ENCODE measurements at places on chromosomes 6 and 20.

DNA sequence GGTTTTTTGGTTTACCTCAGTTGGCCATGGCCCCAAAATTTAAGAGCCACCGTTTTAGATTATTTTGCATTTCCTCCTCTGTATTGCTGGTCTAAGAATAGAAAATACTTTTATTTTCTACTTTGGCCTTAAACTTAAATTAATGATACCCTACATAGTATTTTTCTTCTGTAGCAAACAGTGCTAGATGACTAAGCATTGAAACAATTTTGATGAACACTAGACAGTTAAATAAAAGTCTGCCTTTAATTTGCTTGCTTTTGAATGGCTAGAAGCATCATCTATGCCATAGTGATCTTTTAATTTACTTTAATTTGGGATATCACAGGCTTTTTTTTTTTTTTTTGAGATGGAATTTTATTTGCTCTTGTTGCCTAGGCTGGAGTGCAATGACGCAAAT is 106.4 kb downstream of the CD109 start:
- no peaks in the 10 kb centered on the region for H3K27me3 ChIP-seq
- no peaks in the 10 kb centered on the region for H3K4me1 ChIP-seq
- no peak overlapping the region for H3K27ac ChIP-seq
- H3K36me3 ChIP-seq, result no peaks in the 10 kb centered on the region
- no peak overlapping the region for H3K4me3 ChIP-seq

DNA sequence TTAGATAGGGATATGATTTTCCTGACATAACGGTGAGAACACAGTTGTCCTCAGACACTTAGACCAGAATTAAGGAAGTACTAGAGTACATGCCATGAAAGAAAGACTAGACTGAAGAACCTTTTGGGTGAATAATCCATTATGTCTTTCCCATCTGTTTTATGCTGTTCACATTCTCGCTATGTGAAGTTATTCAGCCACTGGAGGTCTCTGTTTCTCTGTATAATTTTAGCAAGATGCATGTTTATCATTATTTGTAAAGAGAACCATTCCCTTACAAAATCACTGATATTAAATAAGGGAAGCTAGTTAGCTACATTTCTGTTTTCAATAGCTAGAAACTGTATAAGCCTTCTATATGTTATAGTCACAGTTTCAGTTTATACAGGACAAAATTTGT is 391.9 kb downstream of the CD109 start:
- no peaks in the 10 kb centered on the region for H3K4me1 ChIP-seq
- no peaks in the 10 kb centered on the region for H3K27me3 ChIP-seq
- no peak for DNase-seq
- H3K36me3 ChIP-seq, result no peaks in the 10 kb centered on the region
- H3K4me3 ChIP-seq, result no peak overlapping the region

GRCh38 chr20:52665441-52665840 is 306.7 kb upstream of the TSHZ2 start:
- no peaks in the 10 kb centered on the region for H3K4me1 ChIP-seq
- no peak for DNase-seq
- H3K36me3 ChIP-seq, result no peaks in the 10 kb centered on the region
- no peak overlapping the region for H3K27ac ChIP-seq
- no peaks in the 10 kb centered on the region for H3K27me3 ChIP-seq

GRCh38 chr6:117540670-117541069 is 58.2 kb downstream of the DCBLD1 start:
- H3K4me3 ChIP-seq, result no peak overlapping the region
- H3K27ac ChIP-seq, result no peak overlapping the region
- H3K4me1 ChIP-seq, result no peaks in the 10 kb centered on the region
- peaks cover 26% of the 10 kb centered on the region for H3K36me3 ChIP-seq

DNA sequence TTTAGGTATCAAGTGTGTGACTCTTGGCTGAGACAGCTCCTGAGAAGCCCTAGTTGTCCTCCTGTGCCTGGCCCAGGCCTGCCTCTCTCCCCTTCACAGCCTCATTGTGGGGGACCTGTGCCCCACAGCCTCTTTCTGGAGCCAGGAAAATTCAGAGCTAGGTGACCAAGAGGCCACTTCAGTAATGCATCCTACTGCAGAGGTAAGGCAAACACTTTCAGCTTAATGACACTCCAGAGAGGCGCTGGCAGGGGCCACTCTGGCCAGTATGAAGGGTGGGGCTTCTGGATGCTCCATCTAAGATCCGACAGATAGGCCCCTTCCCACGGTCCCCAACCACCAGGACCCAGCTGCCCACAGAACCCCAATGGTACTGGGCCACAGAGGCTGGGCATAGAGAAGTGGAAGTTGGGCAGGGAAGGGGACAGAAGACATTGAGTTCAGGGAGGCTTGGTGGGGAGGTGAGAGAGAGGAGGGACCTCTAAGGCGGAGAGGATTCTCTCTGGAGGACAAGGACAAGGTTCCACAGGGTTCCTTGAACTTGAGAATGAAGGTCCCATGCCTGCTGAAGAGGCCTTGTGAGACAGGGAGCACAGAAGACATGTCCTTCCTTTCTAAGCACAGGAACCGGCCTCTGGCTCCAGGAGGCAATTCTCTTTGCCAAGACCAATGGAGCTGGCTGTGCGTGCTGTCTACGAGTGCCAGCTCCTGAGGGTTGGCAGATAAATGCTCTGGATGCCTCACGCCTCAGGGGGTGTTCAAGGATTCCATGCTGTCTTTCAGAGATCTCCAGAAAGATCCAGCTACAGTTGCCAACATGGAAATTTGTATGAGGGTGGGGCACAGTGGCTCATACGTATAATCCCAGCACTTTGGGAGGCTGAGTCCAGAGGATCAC is 46.4 kb upstream of the TGM2 start:
- H3K27me3 ChIP-seq, result no peaks in the 10 kb centered on the region
- no peak overlapping the region for H3K4me3 ChIP-seq

GRCh38 chr20:45685896-45686295 is 15.9 kb upstream of the WFDC11 start:
- H3K4me3 ChIP-seq, result no peak overlapping the region
- no peaks in the 10 kb centered on the region for H3K36me3 ChIP-seq
- H3K4me1 ChIP-seq, result no peaks in the 10 kb centered on the region

DNA sequence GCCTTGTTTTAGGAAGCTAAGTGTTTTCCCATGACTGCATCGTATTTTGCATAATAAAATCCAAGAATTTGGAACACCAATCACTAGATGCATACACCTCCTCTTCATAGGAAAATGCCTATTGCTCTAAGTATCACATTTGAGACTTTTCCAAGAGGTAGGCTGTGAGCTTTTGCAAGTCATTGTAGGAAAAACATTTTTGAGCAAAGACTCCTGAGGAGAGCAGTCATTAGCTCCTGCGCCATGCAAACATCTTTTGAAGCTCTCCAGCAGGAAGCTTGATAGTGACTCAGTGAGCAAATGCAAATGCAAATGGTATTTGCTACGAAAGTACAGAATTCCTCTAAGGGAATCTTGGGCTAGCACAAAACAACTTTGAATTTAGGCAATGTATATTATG is 750.4 kb downstream of the QKI start:
- no peak overlapping the region for H3K4me3 ChIP-seq
- H3K36me3 ChIP-seq, result no peaks in the 10 kb centered on the region
- no peak overlapping the region for H3K27ac ChIP-seq
- H3K4me1 ChIP-seq, result no peaks in the 10 kb centered on the region

- DNase-seq, result no peak
- H3K36me3 ChIP-seq, result no peaks in the 10 kb centered on the region
Measured at GRCh38 chr20:15287329-15287728, 949.9 kb upstream of the FLRT3 start.

- no peaks in the 10 kb centered on the region for H3K36me3 ChIP-seq
- no peak overlapping the region for H3K27ac ChIP-seq
- DNase-seq, result no peak
- no peaks in the 10 kb centered on the region for H3K4me1 ChIP-seq
Measured at GRCh38 chr6:148572676-148573335, 174.0 kb upstream of the UST start.

DNA sequence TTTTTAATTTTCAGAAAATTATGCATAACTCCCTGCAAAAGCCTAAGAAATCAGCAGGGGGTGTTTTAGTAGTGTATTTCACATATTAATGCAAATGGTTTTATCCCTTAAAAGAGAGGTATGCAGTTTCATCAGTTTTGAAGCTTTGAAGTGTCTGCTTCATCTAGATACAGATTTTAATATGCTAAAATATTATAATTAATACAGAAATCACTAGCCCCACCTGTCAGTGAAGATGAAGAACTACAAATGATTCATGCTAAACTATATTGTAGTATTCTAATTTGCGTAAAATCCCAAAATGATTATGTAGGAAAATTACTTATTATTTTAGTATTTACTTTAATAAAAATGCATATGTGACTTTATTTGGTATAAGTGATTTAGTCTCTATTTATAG is 2.9 kb upstream of the TFB1M start:
- DNase-seq, result no peak
- no peaks in the 10 kb centered on the region for H3K4me1 ChIP-seq
- H3K27me3 ChIP-seq, result no peaks in the 10 kb centered on the region

GRCh38 chr6:26531897-26532296 is 6.3 kb upstream of the HMGN4 start:
- no peaks in the 10 kb centered on the region for H3K36me3 ChIP-seq
- H3K27me3 ChIP-seq, result no peaks in the 10 kb centered on the region
- no peaks in the 10 kb centered on the region for H3K4me1 ChIP-seq
- H3K27ac ChIP-seq, result peak overlapping the region; percentile 82

DNA sequence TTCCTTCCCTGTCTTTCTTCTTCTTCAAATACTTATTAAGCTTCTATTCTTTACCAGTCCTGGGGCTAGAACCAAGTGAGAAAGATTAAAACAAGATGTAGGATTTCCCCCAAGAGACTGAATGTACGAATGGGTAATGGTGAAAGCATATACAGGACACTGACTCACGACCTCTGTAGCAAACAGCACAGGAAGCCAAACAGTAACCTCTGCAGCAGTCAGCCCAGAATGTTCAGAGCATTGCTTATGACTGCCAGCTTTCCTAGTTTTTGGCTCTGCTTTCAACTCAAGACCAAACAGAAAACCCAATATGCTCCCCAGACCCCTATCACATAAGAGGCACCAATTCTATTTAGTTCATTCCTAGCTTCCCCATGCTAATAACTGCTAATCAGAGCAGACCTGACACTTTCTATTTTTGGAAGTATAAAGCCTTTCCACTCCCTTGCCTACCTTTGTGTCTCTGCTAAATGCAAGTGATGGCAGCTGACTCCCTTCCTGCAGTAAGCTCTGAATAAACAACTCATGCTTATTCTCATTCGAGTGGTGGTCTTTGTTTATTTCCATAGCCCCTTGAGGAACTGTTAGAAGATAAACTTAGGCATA is 690.6 kb downstream of the EPM2A start:
- H3K27me3 ChIP-seq, result no peaks in the 10 kb centered on the region
- H3K4me3 ChIP-seq, result no peak overlapping the region
- no peak overlapping the region for H3K27ac ChIP-seq
- H3K36me3 ChIP-seq, result no peaks in the 10 kb centered on the region
- H3K4me1 ChIP-seq, result no peaks in the 10 kb centered on the region
- no peak for DNase-seq

DNA sequence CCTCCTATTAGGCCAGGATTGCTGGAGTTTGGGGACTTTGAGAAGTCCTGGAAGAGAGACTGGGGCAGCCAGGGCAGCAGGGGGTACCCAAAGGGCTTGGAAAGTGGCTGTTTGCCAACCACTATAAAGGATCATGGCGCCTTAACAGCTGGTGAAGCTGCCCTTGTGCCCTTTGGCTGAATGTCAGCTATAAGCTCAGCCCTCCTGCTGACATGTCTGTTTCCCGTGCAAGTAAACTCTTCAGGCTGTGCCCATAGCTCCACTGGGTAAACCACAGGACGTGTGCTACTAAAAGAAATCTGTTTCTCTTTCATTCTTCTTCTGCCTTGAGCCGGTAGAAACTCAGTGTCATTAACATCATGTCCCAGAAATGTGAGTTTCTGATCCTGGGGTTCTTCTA is 97.3 kb downstream of the CAP2 start:
- no peaks in the 10 kb centered on the region for H3K27me3 ChIP-seq
- H3K36me3 ChIP-seq, result no peaks in the 10 kb centered on the region
- DNase-seq, result no peak
- no peak overlapping the region for H3K4me3 ChIP-seq
- peak overlapping the region; percentile 59 for H3K27ac ChIP-seq

- H3K4me1 ChIP-seq, result no peaks in the 10 kb centered on the region
- no peak overlapping the region for H3K27ac ChIP-seq
- H3K36me3 ChIP-seq, result no peaks in the 10 kb centered on the region
- no peaks in the 10 kb centered on the region for H3K27me3 ChIP-seq
- no peak overlapping the region for H3K4me3 ChIP-seq
Measured at GRCh38 chr6:147035886-147036285, 168.3 kb upstream of the STXBP5 start.

DNA sequence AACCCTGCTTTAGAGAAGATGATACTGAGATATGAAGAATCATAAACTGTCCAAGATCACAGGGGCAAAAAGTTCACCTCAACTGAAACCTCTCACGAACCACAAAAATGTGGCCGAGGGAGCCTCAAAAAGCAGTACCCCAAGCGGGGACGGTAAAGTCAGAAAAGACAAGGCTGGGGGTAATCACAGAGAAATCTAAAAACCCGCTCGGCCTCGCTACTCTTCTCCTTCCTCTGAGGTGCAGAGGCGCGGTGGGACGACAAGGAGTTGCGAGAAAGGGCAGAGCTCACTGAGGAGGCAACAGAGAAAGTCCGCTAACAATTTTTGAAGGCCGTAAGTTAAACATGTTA is 356 bp upstream of the IRAK1BP1 start:
- H3K36me3 ChIP-seq, result no peaks in the 10 kb centered on the region
- H3K27me3 ChIP-seq, result no peaks in the 10 kb centered on the region
- H3K4me1 ChIP-seq, result peaks cover 7% of the 10 kb centered on the region

GRCh38 chr20:19937651-19938420 is 79.3 kb upstream of the NAA20 start:
- no peak for DNase-seq
- H3K27ac ChIP-seq, result no peak overlapping the region
- peaks cover 28% of the 10 kb centered on the region for H3K4me1 ChIP-seq
- no peak overlapping the region for H3K4me3 ChIP-seq
- H3K27me3 ChIP-seq, result no peaks in the 10 kb centered on the region

DNA sequence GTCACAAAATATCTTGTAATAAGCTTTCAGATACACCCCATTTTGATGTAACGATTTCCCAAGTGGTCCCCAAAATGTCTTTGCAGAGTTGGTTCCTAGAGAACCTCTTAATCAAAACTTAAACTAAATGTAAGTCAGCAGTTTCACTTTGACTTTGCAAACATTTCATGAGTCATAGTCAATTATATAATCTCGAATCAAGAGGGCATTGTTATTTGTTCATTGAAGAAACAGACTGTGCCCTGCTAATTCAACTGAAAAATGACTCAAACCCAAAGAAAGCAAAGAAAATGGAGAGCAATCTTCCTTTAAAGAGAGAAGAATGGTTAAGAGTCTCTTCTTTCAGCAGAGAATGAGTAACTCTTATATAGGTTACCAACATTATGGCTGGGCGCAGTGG is 58.3 kb downstream of the IPCEF1 start:
- H3K4me3 ChIP-seq, result no peak overlapping the region
- H3K4me1 ChIP-seq, result peaks cover 4% of the 10 kb centered on the region
- no peak for DNase-seq
- H3K36me3 ChIP-seq, result no peaks in the 10 kb centered on the region
- no peaks in the 10 kb centered on the region for H3K27me3 ChIP-seq
- no peak overlapping the region for H3K27ac ChIP-seq

- no peaks in the 10 kb centered on the region for H3K4me1 ChIP-seq
- DNase-seq, result no peak
- no peak overlapping the region for H3K4me3 ChIP-seq
- H3K27me3 ChIP-seq, result no peaks in the 10 kb centered on the region
Measured at GRCh38 chr6:4413073-4413472, 277.7 kb upstream of the ECI2 start.

- no peaks in the 10 kb centered on the region for H3K4me1 ChIP-seq
- H3K27me3 ChIP-seq, result no peaks in the 10 kb centered on the region
- H3K27ac ChIP-seq, result no peak overlapping the region
Measured at GRCh38 chr6:11412616-11413015, 124.9 kb upstream of the TMEM170B start.

GRCh38 chr6:12010635-12011275 is 1.4 kb upstream of the HIVEP1 start:
- peak overlapping the region; percentile 78 for H3K4me3 ChIP-seq
- DNase-seq, result peak; percentile 59
- no peaks in the 10 kb centered on the region for H3K36me3 ChIP-seq
- no peaks in the 10 kb centered on the region for H3K27me3 ChIP-seq
- H3K4me1 ChIP-seq, result peaks cover 3% of the 10 kb centered on the region
- H3K27ac ChIP-seq, result peak overlapping the region; percentile 87

All from Peyer's patch (tissue), 4 donors.